HL-60 (cell line): ENCODE measurements at places on chromosomes 12 and 14.
A peak's percentile ranks its signal among the peaks of the same experiment; 100 is the strongest.

GRCh38 chr12:97609957-97610356 lies 147.4 kb downstream of the RMST start:
- DNase-seq: no peak

- DNase-seq: peak; percentile 30
Observed at GRCh38 chr14:75125617-75126016, 1.2 kb downstream of the NEK9 start.

DNA sequence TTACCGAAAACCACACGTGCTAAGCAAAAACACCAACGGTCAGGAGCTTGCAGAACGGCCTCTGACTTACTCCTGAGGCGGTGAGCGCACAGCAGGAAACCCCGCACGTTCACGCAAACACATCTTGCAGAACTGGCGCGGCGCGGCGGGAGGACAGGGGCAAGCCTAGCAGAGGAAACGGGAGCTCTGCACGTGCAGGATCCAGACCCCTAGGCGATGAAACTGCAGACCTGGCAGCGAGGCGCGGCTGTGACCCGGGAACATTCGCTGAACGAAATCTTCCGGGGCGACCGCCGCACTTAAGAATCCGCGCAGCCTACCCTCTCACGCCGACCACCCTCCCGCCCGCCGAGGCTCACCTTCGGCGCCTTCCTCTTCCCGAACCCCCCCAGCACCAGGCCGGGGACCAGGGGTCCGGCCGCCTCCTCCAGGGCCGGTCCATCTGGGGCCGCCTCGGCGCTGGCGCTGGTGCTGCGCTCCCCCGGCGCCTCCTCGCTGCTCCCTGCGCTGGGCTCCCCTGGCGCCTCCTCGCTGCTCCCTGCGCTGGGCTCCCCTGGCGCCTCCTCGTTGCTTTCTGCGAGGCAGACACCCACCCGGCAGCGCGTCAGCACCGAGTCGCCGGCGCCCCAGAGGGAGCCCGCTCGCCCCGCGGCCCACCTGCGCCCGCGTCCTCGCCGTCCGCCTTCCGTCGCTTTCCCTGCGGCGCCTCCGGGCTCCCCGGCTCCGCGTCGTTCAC lies 615 bp downstream of the DDX51 start:
- DNase-seq: no peak

GRCh38 chr14:75044322-75044721 lies 6.9 kb downstream of the MLH3 start:
- no peak for DNase-seq

DNA sequence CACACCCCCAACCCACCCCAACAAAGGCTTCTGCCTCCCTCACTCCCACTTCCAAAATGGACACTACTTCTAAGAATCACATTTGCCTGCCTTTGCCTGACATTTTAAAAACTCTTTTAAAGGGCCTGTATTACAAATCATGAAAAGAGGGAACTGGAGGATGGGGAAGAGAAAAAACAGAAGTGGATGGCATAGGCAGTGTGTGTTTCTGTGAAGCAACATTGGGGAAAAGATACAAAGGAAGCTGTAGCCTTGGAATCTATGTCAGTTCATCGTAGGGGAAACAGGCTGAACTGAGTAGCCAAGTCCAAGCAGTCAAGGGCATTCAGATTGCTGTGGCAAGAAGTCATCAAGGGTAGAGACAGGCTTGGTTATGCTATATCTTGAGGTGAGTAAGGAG lies 273.9 kb downstream of the BTG1 start:
- peak; percentile 78 for DNase-seq

GRCh38 chr12:119208626-119209061 lies 29.9 kb downstream of the HSPB8 start:
- no peak for DNase-seq
